ENCODE measurements at places on chromosomes 2 and 18.

DNA sequence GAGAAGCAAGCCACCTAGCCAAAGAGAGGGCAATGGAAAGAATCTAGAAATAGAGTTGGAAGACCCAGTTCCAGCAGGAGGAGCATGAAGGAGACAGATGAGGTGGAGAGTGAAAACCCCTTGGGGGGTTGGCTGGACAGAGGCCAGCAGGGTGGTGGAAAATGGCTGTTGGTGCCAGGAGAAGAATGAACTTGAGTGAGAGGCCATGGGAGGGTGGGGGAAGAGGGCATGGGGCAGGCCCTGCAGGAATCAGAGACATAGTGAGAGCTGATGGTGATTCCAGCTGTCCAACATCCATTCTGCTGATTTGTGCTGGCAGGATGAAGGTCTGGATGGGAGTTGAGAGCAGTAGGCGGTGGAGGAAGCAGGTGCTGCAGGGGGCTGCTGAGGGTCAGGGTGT is 108.0 kb upstream of the TNP1 start:
- no peak for DNase-seq

DNA sequence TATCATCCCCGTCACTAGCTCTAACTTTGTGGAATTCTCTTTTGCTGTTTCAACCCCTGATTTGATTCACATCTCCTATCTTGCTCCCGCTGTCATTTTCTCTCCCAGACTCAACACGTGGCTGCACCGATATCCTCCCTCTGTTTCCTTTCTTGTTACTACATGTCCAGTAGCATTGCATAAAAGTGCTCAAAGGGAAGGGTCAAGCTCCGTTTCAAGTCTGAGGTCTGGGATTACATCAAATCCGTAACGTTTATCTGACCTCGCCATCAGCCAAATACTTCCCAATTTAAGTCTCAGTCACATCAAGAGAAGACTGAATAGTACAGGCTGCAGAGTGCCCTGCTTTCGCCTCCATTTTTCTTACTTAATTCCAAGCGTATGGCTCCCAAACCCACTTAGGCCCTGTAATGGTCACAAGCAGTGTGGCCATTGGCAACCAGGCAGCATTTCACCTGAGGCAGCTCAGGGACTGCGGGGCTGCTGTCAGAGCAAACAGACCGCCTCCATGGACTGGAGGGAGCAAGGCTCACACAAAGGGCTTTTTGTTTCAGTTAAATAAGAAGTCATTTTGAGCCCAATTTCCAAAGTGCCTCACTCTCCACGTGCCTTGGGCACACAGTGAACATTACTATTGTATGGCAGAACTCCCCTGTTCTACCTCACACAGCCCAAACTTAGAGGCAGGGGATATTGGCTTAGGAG is 217.8 kb downstream of the BCL11A start:
- DNase-seq, result no peak

DNA sequence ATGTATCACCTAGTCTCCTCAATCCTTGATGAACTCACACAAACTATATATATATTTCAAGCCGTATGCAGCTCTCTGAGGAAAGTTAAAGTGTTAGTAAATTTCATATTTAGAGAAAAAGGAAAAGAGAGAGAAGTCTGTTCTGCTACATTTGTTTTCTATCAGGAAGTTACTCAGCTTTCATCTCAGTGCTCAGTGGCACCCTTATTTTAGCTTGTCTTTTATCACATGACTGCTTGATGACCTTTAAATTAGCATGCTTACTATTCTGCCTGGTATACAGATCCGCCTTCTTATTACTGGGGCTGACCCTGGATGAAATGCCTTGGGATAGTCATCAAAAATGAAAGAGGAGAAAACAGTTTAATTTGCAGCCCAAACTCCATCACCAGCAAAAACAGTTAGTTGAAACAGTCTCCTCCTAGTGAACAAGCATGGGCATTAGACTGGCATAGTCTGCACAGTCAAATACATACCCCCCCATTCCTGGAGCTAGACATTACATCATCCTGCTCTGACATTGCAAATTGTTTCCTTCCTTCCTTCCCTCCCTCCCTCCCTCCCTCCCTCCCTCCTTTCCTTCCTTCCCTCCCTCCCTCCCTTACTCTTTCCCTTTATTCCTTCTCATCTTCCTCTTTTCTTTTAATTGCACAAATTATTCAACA is 215.7 kb downstream of the TMEM182 start:
- no peak for DNase-seq

GRCh38 chr2:36339607-36340218 is 15.9 kb upstream of the CRIM1 start:
- DNase-seq, result no peak

GRCh38 chr18:35051641-35052377 is 10.6 kb downstream of the MAPRE2 start:
- DNase-seq, result no peak

DNA sequence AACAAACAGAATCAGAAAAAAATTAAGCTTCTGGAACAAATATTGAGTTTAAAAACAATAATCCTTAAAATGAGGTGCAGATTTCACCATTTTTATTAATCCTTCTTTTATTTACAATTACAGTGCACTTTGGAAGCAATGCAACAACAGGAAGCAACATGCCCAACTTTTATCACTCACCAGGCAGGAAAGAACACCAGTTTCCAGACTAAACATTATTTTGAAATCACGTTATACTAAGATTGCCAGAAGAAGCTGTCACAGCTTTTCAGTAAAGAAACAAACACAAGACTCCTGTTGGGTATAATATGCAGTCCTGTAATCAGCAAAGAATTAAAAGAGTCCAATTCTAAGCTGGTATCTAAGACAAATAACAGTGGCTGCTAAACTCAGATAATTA is 137.9 kb upstream of the ZC3H15 start:
- DNase-seq, result no peak

GRCh38 chr2:239723486-239724193 is 301.5 kb downstream of the NDUFA10 start:
- DNase-seq, result peak; percentile 19

DNA sequence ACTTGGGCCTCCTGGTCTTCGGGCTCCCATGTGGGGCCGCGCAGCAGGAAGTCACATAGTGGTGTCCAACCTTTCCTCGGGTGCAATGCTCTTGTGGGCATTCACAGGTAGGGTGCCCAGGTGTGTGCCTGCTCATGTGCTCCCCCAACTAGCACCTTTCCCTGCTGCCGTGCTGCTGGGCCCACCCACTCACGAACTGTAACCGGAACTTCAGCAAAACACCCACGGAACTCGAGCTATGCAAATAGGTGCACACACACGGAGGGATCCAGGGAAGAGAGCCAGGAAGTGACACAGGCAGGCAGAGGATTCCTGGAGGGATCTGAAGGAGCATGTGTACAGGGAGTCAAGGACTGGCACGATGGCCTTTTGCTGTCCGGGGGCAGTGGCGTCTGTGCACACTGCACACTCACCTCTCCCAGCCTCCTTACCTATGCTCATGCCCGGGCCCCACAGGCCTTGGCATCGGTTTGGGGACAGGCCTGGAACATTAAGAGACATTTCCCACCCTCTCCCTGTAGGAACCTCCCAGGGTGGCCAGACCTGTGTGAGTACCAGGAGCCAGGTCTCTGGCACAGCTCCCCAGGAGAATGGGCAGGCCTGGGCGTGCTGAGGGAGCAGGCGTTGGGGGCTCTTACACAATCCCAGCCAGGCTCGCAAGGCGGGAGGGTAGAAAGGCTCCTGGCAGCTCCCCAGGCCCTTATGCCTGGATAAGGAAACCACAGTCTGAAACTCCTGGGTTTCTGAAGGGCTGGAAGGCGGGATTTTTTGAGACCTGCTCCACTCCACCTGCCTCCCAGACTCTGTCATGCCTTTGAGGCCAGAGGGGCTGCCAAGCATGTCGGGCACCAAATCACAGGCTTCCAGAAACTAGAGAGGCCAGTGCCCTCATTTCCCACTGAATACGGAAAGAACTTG is 6.6 kb upstream of the PTMA start:
- DNase-seq, result no peak

DNA sequence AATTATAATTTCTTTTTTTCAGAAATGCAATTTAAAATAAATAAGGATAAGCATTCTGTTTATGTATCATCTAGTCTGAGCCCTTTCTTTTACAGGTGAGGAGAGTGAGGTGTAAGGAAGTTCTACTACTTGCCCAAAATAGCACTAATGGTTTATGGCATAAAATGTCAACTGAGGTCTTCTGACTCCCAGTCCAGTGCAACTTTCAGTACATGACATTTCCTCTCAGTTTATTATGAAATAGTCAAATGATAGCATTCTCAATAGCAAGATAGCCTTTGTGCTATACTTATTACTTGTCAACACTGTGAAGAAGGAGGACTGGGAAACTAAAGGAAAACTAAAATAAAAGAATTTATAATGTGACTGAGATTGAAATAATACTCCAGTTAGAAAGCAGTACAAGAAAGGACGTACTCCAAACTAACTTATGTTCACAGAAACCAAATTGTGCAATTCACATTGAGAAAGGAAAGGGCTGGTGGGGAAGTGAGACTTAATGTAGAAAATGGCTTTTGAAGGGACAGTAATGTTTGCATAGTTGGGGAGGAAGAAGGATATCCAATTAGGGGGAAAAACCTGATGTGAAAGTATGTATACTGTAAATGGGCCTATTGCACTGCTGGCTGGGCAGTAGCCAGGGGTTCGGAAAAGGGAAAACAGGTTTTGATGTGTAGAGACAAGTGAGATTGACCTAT is 166.7 kb upstream of the ZEB2 start:
- no peak for DNase-seq

- no peak for DNase-seq
Measured at GRCh38 chr2:169860149-169860548, 32.9 kb downstream of the UBR3 start.

DNA sequence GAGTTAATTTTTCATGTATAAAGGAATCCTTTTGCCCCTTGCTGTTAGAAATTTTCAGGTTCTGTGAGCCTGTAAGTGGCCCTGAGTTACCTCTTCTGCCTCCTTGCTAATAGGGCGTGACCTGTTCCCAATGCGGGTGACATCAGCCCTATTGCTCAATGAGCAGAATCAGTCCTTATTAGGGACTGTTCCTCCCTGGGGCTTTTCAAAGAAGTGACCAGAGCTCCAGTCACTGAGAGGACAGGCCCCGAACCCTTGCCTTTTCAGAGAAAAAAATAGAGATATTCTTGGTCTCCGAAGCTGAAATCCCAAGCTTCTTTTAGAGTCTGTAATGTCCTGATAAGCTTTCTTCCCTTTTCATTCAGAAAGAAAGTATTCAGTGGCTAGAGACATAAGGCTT is 8.2 kb upstream of the APOB start:
- no peak for DNase-seq

DNA sequence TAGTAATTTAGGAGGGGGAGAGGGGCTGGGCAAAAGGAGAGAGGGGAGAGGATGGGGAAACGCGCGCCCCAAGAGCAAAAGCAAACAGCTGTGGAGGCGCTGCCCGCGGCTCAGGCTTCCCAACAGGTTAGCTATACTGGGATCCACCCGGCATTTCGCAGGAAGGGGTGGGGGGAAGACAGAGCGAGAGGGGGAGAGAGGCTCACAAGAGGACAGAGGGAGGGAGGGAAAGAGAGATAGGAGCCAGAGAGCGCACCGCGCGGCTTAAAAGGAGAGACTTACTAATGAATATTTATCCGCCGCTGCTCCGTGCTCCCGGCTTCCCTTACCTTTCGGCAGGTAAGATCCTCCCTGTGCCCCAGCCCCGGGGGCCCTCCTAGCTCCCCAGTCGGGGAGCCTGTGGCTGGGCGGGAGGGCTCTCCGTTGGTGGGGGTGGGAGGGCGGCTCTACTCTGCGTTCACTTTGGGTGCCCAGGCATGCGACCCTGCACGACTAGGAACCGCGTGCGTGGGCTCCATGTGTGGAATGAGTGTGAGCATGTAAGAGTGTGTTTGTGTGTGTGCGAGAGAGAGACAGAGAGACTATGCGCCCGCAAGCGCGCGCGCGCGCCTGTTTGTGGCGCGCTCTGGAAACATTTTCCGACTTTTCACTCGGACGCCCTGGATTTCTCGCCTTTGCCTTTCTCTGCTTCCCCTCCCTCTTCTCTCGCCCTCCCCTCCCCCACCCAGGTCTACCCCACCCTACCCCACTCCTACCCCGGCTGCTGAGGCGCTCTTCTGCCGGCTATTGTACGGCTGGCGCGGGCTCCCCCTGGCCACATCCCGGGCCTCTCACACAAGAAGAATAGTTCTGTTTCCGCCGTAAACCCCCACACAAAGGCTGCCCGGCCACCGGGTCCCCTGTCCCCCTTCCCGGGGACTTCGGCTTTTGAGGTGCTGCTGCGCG is 7.2 kb upstream of the SIX3 start:
- no peak for DNase-seq

DNA sequence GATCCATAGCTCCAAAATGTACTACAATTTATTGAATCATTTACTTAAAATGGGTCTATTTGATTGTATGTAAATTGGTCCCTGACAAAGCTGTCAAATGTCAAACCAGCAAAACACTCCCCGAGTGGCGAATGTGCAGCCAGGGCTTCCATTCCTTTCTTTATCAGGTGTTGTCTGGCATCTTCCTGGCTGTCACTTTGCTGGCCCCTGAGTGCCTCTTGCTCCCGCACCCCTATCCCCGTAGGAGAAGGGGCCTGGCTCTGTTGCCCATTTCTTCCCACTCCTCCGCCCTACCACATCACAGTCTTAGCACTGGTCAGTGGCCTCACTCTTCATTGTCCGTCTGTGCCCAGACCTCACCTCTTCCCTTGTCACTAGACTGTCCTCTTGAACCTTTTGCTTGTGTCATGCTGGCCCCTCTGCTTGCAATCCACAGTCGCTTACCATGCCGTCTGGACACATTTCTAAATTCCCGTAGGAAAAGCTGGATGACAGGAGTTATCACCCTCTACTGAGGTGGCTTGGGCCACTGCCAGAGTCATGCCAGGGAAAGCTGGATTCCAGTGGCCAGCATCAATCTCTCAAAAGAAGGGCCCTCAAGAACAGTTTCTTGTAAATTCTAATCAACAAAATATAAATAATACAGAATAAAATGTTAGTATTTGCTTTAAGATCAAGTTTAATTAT is 15.4 kb downstream of the UBE2F start:
- DNase-seq, result no peak

- DNase-seq, result no peak
Measured at GRCh38 chr2:224958462-224958857, 83.8 kb downstream of the DOCK10 start.

- no peak for DNase-seq
Measured at GRCh38 chr2:7037340-7038333, 120.4 kb downstream of the RNF144A start.

- no peak for DNase-seq
Measured at GRCh38 chr2:71122387-71123298, 7.4 kb downstream of the MCEE start.

GRCh38 chr2:83002706-83003105 is 1456.4 kb downstream of the SUCLG1 start:
- DNase-seq, result no peak

All from breast epithelium (tissue), 4 donors.